Activated CD8-positive, alpha-beta memory T cell treated with anti-CD3 and anti-CD28 coated beads, Interleukin-2, amount 10 ng/mL, durations not matched to agents 7 days and 5 days (primary cell): ENCODE measurements at places on chromosomes 16 and 17.

- DNase-seq, result no peak
Observed at GRCh38 chr16:79547085-79547484, 53.5 kb downstream of the MAF start.

DNA sequence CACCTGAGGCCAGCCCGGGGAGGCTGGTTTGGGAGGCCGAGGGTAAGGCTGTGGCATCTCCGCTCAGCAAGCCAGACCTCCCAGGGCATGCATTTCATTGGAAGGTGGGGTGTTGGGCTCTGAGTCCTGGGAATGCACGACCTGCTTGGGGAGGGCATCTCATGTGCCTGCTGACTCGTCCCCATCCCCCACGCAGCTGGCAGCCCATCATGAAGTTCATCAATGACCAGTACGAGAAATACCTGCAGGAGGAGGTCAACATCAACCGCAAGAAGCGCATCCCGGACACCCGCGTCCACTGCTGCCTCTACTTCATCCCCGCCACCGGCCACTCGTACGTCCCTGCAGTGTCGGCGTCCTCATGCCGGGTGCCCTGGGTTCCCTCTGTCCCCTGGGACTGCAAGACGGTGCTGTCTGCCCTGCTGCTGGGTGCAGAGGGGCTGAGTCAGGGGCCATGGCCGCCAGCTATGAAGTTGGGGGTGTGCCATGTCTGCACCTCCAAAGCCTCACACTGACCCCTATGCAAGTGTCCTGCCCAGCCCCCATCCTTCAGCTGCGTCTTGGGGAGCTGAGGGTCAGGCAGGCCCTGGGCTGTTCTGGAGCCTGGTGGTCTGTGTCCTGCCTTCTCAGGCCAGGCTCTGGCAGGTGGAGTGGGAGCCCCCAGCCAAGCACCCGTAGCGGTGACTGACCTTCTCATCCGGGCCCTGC, 347.9 kb downstream of the SEC14L1 start:
- DNase-seq, result no peak

- DNase-seq, result no peak
Observed at GRCh38 chr16:47847220-47847970, 308.4 kb downstream of the ABCC12 start.

GRCh38 chr17:2250140-2251095, 53.2 kb downstream of the SMG6 start:
- peak; percentile 78 for DNase-seq

GRCh38 chr17:34291721-34292348, 6.3 kb downstream of the CCL11 start:
- no peak for DNase-seq

DNA sequence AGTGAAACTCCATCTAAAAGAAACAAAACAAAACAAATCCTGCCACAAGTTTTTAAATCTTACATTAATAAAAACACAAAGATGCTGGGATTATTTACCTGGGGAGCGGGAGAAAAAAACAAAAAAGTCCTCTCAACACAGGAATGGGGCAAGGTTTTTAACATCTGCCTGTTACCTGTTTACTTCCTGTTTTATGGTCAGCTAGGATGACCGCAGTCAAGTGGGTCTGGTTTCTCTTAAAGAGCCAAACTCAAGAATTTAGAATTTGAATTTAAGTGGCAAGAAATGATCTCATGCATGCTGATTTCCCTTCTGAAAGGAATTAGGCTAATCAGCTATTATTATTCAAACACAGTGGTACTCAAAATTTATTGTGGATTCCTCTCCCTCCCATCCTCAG, 39.7 kb upstream of the TBC1D3K start:
- DNase-seq, result peak; percentile 44

- DNase-seq, result no peak
Observed at GRCh38 chr17:76142039-76142584, 1.1 kb upstream of the FOXJ1 start.

GRCh38 chr17:2500446-2500845, 11.2 kb downstream of the METTL16 start:
- DNase-seq, result no peak

DNA sequence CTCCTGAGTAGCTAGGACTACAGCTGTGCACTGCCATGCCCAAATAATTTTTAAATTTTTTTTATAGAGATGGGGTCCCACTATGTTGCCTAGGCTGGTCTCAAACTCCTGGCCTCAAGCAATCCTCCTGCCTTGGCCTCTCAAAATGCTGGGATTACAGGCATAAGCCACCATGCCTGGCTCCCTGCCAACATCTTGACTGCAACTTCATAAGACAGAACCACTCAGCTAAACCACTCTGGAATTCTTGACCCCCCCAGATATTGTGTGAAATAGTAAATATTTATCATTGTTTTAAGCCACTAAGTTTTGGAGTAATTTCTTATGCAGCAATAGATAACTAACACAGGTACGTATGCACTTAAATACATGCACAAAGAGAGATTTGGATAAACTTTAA, 26.0 kb downstream of the DYNLL2 start:
- no peak for DNase-seq

DNA sequence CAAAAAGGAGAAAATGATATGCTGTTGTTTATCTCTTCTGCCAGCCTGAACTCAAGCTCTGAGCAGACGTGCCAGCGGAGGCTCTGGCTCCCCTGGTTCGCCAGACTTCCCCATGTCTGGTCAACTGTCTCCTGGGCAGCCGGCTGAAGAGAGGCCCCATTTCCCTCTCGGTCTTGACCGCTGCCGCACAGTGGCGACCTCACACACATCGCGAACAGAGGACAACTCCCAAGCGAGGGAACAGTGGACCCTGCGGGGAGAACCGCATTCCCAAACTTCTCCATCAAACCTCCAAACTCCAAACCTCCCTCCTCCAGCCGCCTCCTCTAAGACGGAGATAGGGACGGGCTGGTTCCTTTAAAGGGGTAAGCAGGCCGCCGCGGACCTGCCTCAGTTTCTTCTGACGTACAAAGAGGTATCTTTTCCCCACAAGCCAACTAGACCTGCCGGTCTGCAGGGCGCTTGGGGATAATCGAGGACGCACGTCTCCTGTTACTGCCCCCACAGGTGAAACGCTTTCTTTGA, 24.9 kb upstream of the RFFL start:
- peak; percentile 62 for DNase-seq

DNA sequence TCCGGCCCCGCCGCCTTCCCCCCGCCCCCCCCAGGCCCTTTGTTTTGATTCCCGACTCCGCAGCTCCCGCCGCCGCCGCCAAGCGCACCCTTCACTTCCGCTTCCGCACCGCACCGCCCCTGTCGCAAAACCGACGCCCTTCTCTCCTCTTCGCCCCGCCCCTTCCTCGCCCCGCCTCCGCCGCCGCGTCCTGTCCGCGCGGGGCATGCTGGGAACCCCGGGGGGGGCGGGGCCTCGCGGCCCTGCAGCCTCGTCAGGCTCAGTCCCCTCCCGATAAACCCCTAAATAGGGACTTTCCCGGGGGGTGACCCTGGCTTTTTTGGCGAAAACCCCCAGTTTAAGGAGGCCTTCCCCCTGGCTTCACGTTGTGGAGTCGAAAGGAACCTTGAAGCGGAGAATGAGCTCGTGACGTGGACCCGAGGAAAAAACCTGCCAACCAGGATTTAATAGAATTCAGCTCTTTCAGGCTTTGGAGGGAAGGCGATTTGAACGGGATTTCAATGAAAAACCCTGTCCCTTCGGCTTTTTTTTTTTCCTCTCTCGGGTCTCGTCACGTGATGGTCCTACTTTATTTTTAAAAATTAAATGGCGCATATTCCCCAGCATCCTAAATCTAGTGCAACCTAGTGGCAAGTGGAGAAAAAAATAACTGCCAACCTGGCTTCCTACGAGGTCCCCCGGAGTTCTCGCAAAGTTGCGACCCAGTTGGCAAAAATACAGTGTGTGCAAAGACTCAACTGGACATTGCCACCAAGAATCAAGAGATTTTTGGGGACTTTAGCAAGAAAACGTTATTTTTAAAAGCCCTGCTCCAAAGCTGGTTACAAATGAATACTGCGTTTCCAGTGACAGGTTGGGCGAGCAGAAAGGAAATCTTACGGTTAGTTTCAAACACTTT, at the start of gene MARF1:
MARF1 (minus strand) TSS at position 107 of the 898 bp plus-strand sequence. CDS start 3,921 bp downstream, outside the sequence.
- peak; percentile 99 for DNase-seq

GRCh38 chr17:66438101-66438500, 135.7 kb downstream of the PRKCA start:
- DNase-seq, result no peak

DNA sequence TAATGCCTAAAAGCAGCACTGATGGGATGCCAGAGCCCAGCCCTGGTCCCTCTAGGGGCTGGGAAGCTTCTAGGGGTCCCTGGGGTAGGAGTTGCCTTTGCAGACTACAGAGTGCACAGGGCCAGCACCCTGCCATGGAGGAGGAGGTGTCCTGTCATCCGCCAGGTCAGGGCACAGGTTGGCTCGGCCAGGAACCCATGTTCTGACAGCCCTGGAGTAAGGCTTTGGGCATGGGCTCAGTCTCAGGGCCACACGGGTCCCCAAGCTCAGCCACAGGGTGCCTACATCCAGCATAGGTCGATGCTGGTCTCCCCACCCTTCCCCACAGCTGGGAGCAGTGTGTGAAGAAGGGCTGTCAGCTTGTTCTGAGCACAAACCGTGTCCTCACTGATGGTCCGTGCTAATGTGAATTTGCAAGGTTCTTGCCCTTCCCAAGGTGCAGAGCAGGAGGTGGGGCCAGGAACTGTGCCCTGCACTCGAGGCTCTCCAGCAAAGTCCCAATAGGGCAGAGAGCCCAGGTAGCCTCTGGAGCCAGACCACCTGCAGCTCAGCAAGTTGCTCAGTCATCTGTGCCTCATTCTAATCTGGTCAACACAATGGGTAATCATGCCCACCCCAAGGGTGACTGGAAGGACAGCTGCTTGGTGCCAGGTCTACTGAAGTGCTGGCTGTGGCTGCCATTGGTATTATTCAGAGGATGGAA, 72.8 kb downstream of the AMFR start:
- no peak for DNase-seq

GRCh38 chr17:73765824-73766563, 121.7 kb upstream of the SDK2 start:
- no peak for DNase-seq

DNA sequence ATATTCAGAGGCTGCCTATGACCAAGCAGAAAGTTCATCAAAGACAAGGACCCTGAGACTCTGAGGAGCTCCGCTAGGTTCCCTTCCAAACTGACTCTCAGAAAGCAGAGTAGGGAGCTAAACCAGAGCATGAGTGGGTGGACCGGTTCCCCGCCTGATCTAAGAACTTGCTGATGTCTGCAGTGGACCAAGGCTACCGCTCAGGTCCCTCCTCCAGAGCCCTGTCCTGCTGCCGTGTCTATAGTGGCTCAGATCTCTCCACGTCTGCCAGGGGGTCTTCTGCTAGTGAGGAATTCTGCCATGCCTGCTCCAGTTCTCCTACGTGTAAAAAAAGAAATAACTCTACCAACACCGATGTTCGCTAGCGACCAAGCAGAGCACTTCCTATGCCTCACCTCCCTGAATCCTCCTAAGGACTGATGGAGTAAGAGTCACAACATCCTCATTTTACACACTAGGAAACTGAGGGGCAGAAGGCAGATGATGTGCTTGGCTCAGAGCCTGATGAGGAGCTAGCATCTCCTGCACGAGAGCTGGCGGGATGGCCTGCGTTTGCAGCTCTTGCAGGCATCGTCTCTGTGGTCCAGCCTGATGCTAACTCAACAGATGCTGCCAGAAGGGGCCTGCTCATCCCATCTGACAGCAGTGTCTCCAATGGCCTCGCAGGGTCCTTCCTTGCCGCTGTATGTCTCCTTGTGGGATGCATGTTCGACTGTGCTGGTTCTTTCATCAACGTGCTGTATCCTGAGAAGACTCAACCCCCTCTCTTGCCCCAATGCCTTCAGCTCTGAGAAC, 265.5 kb downstream of the C16orf95 start:
- no peak for DNase-seq

GRCh38 chr16:28193530-28194423, 18.0 kb downstream of the XPO6 start:
- peak; percentile 64 for DNase-seq

- no peak for DNase-seq
Observed at GRCh38 chr16:67608364-67608763, 36.6 kb upstream of the CARMIL2 start.
